ENCODE measurements at places on chromosomes 2 and 18.

- no peak for DNase-seq
Measured at GRCh38 chr18:34358923-34359322, 134.2 kb upstream of the NOL4 start.

DNA sequence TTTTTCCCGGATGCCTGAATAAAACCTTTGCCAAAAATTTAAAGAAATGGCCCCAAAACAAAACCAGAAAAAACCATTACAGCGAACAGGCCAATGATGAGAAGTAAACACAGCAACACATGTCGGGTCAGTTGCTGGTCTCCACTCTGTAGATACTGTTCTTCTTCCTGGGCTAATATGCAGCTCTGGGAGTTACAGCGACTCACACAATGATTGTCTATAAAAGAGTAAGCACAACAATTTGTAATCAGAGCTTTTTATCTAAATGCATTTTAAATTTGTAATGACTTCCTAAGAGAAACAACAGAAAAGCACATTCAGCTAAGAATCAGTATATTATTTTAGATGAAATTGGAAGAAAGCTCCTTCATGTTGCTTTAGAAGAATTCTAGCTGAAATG, 40.3 kb downstream of the GPR155 start:
- no peak for DNase-seq

- peak; percentile 45 for DNase-seq
Measured at GRCh38 chr2:217789003-217789735, 213.6 kb downstream of the TNS1 start.

- no peak for DNase-seq
Measured at GRCh38 chr2:124805060-124805459, 780.0 kb downstream of the CNTNAP5 start.

DNA sequence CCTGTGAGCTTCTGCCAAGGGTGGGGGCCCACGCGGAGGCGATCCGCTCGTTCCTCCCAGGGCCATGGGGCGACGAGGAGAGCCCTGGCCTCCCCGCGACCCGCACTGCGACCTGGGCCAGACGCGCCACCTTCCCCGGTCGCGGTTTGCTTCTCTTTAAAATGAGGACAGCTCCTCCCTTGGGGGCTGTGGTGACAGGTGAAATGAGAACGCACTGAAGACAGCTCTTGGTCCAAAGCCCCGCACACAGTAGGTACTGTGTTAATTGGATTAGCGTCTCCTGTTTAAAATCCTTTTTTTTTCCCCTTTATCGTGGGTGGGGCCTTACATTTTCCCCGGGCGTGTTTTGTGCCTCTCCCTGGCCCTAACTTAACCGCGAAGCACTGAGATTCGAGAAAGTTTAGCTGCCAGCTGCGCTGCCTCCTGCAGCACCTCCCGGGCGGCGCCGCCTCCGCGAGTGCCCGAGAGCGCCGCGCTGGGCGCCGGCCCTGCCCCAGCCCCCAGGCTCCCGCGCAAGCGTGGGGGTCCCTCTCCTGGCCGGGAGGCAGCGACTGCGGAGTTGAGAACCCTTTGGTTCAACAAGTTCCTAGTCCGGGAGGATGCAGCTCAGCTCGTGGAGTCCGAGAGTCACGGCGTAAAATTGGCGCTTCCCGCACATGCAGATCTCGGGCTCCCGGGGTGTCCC, 1.1 kb downstream of the HPCAL1 start:
- DNase-seq, result peak; percentile 57

DNA sequence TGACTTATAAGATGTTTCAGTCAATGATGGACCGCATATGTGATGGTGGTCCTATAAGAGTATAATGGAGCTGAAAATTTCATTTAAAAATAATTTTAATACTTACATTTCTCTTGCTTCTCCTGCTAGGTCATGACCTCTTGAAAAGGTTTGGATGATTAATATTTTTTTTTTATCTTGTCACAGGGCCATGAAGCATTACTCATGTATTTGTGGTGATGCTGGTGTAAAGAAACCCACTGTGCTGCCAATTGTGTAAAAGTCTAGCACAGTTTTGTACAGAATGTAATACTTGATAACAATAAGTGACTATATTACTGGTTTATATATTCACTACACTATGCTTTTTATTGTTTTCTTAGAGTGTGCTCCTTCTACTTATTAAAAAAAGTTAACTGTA, 124.2 kb upstream of the CELF4 start:
- no peak for DNase-seq

DNA sequence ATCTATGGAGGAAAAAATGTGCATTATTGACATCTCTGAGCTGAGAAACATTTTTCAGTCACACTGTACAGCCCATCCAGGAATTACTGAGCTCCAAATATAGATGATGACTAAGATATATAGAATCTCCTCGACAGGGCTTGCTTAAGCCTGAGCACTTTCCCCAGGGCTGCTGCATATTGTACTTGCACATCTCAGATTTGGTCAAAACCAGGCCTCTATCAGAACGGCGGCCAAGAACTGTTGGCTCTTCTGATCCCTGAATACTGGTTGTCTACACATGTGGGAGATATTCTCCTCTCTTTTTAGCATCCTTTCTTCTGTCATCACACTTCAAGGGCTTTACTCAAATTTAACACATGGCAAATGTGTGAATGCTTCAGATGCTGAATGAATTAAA, 201.5 kb upstream of the SLC35G4 start:
- no peak for DNase-seq

DNA sequence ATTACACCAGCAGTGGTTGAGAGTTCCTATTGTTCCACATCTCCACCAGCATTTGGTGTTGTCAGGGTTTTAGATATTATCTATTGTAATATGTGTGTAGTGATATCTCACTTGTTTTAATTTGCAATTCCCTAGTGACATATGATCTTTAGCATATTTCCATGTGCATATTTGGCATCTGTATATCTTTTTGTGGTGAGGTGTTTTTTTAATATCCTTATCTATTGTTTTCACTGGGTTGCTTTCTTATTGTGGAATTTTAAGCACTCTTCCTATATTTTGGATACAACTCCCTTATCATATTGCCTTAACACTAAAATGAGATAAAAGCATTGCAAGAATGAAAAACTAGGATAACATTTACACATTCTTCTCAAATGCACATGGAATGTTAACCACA, 453.9 kb upstream of the FSIP2 start:
- no peak for DNase-seq

DNA sequence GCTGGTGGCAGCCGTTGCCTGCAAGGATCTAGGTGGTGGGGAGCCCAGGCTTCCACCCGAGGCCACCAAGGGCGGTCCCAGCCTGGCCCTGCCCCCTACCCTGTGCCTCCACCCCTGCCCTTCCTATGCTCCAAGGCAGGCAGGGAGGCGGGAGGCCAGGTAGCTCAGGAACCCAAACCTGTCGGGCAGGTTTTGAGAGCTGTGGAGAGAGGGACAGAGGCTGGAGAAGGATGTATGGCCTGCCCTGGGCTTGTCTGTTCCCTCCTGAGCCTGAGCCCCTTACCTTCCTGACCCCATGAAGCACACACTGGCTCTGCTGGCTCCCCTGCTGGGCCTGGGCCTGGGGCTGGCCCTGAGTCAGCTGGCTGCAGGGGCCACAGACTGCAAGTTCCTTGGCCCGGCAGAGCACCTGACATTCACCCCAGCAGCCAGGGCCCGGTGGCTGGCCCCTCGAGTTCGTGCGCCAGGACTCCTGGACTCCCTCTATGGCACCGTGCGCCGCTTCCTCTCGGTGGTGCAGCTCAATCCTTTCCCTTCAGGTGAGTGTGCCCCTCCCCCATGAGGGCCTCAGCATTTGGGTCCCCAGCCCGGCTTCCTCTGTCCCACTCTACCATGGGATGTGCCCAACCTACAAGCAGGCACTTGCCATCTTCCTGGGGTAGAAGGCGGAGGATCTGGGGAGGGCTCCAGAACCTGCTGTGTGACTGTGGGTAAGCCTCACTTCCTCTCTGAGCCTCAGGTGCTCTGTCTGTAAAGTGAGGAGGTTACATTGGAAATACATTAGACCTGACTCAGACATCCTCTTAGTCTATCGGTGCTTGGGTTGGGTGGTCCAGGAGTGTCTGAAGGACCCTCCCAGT, at the start of gene PROM2:
TSS of gene PROM2 (plus strand) at position 159 of the 860 bp plus-strand sequence. CDS start at position 296, 137 bp downstream.
- DNase-seq, result no peak

DNA sequence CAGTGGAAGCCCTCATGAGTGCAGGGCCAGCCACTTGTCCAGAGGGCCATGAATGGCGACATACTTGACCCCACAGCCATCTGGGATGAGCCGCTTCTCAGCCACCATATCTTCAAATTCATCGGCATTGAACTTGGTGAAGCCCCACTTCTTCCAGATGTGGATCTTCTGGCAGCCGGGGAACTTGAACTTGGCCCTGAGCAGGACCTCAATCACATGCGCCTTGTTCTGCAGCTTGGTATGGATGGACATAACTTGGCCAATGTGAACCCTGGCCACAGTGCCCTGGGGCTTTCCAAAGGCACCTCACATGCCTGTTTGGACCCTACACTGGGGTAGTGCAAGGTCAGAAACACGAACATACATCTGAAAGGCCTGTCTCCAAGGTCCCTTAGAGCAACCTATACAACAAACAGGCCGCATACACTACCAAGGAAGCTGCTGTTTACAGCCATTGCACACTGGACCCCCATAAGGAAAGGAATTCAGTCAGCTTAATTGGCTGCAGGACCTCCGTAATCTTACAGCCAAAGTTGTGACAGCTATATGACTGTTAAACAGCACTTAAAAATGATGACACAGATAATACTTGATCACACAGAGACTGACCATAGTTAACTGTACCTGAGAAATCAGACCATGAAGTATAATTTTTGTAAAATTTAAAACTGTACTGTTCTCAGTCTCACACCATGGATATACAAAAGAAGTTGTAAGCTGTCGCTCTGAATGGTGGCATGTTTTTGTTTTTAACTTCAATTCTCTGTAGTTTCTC, 53.8 kb downstream of the USP34 start:
- no peak for DNase-seq

- no peak for DNase-seq
Measured at GRCh38 chr18:54765636-54766375, 62.5 kb upstream of the RAB27B start.

GRCh38 chr2:60519231-60519863, 34.1 kb downstream of the BCL11A start:
- no peak for DNase-seq

DNA sequence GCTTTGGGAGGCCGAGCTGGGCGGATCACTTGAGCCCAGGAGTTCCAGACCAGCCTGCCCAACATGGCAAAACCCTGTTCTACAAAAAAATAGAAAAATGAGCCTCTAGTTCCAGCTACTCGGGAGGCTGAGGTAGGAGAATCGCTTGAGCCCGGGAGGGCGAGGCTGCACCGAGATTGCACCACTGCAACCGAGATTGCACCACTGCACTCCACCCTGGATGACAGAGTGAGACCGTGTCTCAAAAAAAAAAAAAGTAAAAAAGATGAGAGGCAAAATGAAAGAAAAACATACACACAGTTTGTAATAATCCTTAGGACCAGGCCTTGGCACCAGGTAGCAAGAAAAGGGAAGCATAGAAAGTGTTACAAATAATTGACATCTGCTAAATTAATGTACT, 22.0 kb downstream of the RBM43 start:
- DNase-seq, result no peak

GRCh38 chr2:59150217-59150849, 909.2 kb upstream of the FANCL start:
- no peak for DNase-seq

- no peak for DNase-seq
Measured at GRCh38 chr18:79580498-79581171, 99.0 kb upstream of the CTDP1 start.

DNA sequence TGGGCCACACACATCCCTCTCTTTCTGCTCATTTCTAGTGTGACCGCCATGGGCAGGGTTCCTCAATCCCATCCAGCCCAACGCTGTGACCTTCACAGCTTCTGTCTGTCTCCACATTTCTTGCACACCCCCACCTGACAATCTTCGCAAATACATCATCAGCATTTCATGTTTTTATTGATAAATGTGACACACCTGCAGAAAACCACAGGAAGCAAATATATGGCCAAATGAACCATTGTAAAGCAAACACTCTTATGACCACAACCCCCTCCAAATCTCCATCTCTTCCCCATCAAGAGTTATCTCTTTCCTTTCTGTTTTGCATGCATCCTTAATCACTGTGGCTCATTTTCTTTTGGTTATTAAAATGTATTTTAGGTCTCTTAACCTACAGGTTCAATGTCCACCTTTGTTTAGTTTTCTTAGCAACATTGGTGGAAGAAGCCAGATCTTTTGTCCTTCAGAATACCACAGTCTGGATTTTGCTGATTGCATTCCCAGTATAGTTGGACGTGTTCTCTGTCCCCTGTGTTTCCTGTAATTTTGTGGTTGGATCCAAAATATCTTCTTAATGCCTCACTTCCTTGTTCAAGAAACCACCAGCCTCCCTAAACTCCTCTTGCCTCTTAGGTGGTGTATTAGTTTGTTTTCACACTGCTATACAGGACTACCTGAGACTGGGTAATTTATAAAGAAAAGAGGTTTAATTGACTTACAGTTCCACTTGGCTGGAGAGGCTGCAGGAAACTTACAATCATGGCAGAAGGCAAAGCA, 9.8 kb upstream of the NCK2 start:
- DNase-seq, result no peak

DNA sequence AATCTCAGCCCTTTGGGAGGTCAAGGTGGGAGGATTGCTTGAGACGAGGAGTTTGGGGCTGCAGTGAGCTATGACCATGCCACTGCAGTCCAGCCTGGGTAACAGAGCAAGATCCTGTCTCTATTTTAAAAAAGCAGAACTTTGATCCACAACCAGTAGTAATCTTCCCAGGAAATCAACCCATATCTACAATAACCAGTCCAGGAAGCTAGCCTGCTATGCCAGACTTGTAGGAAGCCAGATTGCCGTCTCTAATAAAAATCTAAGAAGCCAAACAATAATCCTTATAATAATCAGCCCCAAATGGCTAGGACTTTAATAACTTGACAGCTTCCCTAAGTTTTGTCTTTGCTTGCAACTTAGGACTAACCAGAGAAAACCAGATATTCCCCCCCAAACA, 9.0 kb upstream of the ALMS1 start:
- DNase-seq, result no peak

DNA sequence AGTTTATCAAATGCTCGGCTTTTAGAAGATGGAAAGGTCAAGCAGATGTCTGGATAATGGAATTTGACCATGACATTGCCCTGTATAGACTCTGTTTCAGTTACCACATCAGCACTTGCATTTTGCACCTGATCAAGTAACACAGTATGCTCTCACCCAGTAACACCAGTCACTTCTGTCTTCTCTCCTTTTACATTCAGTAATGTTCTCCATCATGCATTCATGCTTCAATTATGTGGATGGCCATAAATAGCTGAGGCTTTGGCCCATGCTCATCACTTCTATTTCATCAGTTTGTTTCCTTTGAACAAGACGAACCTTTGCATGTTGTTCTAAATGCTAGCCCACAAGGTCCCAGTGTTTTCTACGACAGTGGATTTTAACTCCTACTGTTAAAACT, 322.9 kb upstream of the ACVR2A start:
- DNase-seq, result no peak

- DNase-seq, result no peak
Measured at GRCh38 chr2:176091329-176092258, 927 bp upstream of the HOXD13 start.

DNA sequence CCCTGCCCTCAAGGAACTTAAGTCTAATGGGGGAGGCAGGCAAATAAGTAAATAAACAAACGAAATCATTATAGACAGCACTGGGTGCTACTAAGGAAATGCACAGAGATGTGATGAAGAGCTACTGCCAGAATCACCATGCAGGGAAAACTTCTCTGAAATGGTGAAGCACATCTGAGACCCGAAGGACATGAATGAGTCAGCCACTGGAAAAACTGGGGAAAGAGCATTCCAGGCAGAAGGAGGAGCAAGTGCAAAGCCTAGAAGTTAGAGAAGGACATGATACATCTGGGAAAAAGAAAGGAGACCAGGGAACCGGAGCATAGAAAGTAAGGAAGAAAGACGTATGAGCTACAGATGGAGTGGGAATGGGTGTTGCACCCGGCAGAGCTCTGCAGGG, 56.8 kb downstream of the TGFA start:
- no peak for DNase-seq

- DNase-seq, result no peak
Measured at GRCh38 chr2:30994227-30995056, 143.8 kb downstream of the GALNT14 start.
